ENCODE measurements at places on chromosomes 12 and 14.
A peak's percentile ranks its signal among the peaks of the same experiment; 100 is the strongest.

GRCh38 chr12:19967001-19967400 is 401.3 kb upstream of the PDE3A start:
- no peak for DNase-seq

GRCh38 chr12:74468401-74468800 is 69.2 kb upstream of the ATXN7L3B start:
- DNase-seq, result no peak

- no peak for DNase-seq
Observed at GRCh38 chr14:36485773-36486172, 34.3 kb downstream of the NKX2-1 start.

GRCh38 chr12:53989227-53990113 is 4.5 kb downstream of the HOXC10 start:
- peak; percentile 34 for DNase-seq

GRCh38 chr14:103273145-103273744 is 60.8 kb upstream of the EIF5 start:
- no peak for DNase-seq

DNA sequence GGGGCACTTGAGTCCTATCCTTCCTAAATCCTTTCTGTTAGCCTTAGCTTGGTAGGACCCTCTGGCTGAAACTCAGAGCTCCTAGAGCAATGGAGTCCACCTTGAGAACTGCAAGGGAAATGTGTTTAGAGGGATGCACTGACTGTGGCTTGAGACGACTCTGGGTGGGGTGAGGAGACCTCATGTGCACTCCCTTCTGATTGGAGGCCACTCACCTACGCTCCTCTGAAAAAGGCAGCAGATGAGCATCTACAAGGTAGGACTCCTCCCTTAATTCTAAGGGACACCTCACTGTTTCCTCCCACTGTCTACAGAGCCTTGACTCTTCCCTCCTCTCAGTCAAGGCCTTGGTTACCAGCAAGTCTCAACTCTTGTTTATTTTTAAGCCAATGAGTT is 1.0 kb downstream of the MAP3K12 start:
- DNase-seq, result no peak

GRCh38 chr14:89750908-89751392 is 203.6 kb downstream of the EFCAB11 start:
- DNase-seq, result no peak

All from GM12878 (cell line).